ENCODE measurements at places on chromosomes 1 and 21.

DNA sequence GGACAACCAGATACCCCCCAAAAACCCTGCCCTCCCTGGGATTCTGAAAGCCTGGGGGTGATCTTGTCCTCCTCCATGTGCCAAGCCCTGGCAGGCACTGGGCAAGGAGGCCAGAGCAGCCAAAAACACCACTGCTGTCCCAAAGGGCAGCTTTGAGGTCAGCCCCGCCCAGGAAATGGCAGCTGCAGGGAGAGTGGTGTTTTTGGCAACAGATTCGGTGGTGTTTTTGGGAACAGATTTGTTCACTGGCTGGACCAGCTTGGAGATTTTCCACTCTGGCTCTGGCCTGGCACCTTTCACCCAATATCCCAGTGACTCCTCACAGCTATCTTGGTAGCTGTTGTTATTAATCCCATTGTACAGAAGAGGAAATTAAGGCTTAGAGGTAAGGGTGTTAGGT lies 34.7 kb downstream of the LRP8 start:
- no peak for DNase-seq

DNA sequence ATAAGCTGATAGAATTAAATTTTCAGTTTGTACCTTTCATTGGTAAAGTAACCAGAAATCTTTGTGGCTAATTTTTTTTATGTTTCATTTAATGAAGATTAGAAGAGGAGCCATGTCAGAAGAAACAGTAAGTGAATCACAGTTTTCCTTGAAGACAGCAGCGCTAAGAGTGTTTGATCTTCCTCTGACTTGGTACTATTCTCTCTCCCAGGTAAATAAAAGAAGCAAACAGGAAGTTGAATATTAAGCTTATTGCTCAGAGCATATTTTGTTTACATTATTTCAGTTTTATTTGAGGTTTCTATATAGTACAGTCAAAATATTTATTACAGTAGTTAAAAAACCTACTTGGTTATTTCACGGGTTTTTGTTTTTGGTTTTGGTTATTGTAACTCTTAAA lies 3.7 kb downstream of the MIGA1 start:
- no peak for DNase-seq

GRCh38 chr1:55362558-55362957 lies 147.4 kb upstream of the USP24 start:
- DNase-seq, result no peak

DNA sequence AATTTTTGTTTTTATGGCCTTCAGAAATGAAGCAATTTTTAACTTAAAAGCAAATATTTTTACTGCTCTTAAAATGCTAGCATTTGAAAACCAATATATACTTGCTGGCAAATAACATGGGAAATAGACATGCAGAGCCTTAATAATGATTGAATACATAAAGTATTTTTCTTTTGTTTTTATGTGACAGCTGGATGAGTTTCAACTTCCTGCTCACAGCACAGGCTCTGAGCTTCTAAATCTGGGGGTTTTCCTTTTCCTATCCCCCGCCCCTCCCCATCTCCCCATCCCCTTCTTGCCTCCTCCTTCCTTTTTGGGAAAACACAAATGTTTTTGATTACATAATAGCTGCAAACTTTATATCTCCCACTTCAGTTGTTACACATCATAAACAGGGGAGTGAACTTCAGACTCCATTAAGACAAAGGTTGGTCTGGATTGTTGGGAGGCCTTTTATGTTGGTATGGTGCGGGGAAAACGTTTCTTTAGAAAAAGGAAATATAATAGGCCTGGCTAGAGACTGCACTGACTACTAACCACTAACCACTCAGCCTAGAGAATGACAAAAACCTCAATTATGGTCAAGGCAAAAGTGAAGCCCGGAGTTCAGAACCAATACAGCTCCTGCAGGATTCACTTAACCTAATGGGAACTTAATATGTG lies 116.1 kb upstream of the GORAB start:
- no peak for DNase-seq

DNA sequence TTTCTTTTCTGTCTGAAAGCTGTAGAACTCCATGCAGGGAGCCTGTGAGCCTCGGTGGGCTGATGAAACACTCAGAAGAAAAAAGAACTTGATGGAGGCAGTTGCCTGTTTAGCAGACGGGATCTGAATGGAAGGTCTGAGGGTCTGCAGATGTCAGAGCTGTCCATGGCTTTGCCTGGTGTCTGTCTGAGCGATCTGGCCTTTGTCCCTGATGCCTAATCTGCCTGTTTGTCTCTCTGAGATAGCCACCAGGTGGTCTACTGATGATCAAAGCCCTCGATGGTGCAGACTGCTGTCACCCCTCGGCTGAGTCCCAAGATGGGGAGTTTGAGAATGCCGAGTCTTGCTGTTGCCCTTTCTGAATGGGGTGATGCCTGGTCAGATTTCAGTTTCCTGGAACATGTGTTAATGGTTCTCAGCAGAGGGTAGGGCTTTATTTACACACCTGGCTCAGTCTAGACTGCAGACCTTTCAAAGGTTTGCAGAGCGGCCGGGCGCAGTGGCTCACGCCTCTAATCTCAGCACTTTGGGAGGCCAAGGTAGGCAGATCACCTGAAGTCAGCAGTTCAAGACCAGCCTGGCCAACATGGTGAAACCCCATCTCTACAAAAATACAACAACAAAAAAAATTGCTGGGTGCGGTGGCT lies 90.4 kb downstream of the KIF26B start:
- DNase-seq, result no peak

DNA sequence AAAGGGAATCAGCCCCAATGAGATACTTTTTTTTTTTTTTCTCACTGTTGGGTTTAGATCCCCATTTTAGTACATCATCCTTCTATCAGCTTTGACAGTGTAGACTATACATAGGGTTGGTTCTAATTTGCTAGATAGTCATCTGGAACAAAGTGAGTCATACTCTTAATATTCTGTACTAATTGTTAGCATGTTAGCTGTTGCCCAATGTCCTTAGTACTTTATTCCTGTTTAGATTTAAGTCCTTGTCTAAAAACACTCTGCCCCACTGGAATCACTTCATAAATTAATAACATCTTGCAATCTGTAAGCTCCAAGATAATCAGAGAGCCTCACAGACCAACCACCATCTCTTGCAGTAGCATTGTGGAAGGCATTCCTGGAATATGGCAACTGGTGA lies 209.8 kb upstream of the KIAA0040 start:
- DNase-seq, result no peak

DNA sequence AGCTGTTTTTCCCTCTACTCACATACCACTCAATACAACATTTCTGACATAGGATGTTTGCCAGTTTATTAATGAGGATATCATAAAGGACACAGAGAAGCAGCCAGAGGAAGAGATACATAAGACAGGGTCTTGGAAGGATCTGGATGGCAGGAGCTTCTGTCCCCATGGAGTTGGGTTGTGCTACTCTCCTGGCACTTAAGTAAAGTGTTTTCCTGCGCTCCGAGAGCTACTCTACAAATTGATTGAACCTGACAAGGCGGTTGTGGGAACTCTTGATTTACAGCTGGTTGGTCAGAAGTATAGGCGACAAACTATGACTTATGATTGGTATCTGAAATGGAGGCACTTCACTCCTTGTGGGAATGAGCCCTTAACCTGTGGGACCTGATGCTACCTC lies 208.8 kb downstream of the HMCN1 start:
- DNase-seq, result no peak

- DNase-seq, result no peak
Observed at GRCh38 chr1:46020010-46020409, 112.4 kb downstream of the PIK3R3 start.

GRCh38 chr1:3522564-3523265 lies 68.2 kb downstream of the ARHGEF16 start:
- DNase-seq, result no peak

DNA sequence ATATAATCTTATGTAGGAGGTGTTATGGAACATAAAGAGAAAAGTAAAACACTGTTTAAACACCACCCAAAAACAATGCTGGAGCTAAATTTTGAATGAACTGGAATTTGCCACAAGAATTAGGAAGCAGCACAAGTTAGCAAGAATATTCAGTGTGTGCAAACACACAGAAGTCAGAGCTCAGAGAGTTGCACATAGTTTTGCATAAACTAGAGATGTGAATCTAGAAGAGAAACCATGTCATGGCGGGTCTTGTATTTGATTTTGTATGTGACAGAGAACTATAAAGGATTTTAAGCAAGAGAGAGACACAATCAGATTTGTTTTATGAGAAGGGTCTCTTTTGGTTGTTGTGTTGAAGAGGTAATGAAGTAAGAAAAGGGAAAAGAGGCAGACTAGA lies 38.2 kb downstream of the SELENOF start:
- no peak for DNase-seq

DNA sequence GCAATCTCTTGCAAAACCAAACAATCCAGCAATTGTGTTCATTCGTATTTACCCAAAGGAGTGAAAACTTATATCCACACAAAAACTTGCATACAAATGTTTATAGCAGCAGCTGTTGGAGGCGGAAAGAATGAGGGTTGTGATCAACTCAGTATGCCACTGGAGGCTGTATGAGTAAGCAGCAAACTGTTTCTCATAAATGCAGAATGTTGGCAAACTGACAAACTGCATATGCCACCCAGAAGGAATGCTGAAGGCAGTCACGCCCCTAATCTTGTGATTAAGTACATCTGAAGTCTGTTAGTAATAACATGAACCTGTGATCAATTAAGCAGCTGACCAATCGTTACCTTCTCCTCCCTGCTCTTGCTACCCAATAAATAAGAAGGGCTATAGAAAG lies 60.5 kb upstream of the CR2 start:
- DNase-seq, result no peak

GRCh38 chr21:31577271-31577670 lies 82.2 kb upstream of the SOD1 start:
- no peak for DNase-seq

GRCh38 chr21:32908534-32908933 lies 117.2 kb upstream of the OLIG2 start:
- DNase-seq, result no peak

DNA sequence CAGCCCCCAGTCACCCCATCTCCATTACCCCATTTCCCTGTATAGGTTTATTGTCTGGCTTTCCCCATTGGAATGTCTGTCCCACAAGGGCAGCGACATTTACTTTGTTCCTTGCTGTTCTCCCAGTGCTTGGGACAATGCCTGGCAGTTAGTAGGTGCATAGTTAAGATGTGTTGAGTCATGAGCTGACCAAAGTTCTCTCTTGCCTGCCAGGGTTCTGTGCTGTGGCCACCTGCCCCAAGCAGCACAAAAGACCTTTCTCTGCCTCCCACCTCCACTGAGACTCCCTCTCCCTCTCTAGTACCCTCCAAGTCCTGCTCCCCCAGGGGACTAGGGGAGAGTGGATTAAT lies 40.0 kb downstream of the TMCO4 start:
- no peak for DNase-seq

- no peak for DNase-seq
Observed at GRCh38 chr1:12615159-12615864, 2.7 kb downstream of the DHRS3 start.

DNA sequence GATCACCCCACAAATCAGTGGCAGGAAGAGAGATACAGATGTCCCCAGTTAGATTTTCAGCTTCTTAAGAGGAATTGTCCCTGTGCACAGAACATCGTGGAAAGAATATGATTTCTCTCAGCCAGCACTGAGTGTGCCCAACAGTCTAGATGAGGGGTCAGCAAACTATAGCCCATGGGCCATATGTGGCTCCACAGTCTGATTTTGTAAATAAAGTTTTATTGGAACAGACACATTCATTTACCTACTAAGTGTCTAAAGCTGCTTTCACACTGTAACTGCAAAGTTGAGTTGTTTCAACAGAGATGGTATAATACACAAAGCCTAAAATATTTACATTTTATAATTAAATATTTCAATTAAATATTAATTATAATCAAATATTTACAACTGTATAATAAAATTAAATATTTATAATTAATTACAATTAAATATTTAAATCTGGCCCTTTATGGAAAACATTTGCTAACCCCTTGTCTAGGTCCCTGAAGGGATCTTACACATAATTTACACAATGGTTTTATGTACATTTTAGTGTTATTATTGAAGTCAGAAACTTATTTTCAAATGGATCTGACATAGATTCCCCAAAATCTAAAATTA lies 407.6 kb downstream of the PTPRU start:
- no peak for DNase-seq

DNA sequence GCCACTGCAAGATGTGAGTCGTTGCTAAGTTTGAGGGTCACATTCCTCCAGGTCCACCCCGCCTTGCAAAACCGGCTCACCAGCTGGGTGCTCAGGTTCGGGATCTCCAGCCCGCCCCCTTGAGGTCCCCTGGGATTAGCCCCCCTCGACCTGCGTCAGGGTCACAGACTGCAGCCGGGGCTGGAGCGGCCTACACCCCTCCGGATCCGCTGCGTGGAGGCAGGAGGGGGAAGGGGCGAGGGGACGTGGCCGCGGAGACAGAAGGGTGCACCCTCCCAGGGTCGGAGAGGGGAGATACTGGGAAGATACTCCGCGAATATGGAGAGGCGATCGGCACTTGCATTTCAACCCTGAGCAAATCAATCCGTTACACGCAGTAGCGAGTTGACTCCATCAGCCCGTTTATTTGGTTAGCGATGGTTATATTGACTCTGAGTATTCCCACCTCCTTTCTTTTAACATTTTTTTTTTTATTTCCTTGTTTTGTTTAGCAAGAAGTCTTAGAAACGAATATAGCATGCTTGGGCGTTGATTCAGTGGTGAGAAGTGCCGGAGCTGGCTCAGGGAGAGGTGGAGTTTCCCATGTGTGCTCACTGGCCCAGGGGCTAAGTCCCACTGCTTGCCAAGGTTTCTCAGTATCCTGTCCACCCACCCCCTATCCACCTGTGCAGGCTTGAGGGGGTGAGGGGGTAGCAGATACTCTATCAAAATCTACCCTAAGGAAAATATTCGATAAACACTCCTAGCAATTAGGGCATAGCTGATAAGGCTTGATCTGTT lies 997 bp downstream of the IFNAR2 start:
- DNase-seq, result peak; percentile 81

- no peak for DNase-seq
Observed at GRCh38 chr21:22536509-22536908, 1538.3 kb downstream of the NCAM2 start.

DNA sequence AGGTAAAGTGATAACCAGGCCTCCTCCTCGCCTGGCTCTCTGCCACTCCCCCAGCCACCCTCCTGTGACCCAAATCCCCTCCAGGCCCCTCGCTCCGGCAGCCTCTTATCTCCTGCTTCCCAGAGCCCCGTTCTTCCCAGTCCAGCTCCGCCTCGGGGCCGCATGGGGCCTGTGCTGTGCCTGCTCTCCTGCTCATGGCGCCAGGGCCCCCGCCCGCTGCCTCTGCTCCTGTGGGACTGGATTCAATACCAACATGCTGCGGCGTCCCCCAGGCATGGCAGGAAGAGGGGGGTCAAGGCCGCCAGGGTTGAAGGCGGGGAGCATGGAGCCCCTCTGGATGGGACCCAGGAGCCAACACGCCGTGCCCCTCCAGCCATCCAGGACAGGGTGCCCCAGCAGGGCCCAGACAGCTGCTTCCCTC lies 213.0 kb upstream of the VAMP3 start:
- peak; percentile 94 for DNase-seq
